ENCODE measurements at places on chromosomes 11 and 22.

- DNase-seq: no peak
These were observed 6.8 kb upstream of the POLR3H start for GRCh38 chr22:41550952-41551491.

GRCh38 chr11:100687054-100687629 lies at the start of gene ARHGAP42:
Gene ARHGAP42, plus strand, starts transcription at chr11:100687288. Its CDS starts 391 bp downstream, at chr11:100687679.
- no peak for DNase-seq

GRCh38 chr11:118497831-118498230 lies 29.4 kb upstream of the TTC36 start:
- DNase-seq: no peak

DNA sequence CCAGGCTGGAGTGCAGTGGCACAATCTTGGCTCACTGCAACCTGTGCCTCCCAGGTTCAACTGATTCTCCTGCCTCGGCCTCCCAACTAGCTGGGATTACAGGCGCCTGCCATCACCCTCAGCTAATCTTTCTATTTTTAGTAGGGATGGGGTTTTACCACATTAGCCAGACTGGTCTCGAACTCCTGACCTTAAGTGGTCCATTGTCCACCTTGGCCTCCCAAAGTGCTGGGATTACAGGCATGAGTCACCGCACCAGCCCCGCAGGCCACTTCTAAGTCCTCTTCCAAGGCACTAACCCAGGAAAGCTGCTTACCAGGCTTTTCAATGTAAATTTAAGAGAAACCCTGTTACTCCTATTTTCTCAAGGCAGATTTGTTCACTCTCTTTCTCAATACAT lies 50.4 kb downstream of the DENND5A start:
- no peak for DNase-seq

DNA sequence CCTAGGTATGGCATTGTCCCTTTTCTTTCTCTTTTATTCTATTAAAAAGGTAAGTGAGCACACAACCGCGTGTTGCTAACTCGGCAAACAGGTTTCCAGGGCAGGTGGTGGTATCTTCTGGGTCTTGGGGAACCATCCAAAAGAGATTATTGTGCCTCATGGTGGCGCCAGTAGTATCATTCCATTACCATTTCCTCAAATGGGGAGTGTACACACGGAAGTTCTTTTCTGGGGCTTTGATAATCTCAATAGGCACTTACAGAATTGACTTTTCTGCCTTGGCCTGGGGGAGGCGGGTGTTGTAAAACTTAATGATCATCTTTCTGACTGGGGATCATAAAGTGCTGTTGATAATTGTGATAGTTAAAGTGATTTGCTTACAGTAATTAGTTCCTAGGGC lies 234.1 kb downstream of the KIRREL3 start:
- no peak for DNase-seq

DNA sequence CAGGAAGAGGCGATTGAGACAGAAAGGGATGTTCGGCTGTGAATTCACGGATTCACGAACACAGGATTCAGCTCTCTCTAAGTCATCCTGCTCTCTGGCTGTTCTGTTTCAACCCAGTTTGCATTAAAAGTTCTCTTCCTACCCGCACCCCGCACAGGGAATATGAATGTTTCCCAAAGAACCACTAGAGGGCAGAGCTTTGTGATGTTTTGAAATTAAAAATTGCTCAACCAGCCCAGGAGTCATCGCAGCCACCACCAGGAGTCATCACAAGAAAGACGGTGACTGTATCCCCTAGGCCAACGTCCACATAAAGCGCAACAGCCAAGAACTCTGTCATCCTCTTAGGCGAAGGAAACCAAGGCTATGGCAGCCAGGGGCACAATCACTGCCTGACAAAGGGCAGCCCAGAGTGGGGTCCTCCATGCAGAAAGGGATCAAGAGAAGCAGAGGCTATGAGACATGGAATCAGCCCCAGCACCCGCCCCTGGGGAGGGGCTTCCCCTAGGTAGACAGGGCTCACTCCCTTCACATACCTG lies 122.4 kb downstream of the WT1 start:
- no peak for DNase-seq

DNA sequence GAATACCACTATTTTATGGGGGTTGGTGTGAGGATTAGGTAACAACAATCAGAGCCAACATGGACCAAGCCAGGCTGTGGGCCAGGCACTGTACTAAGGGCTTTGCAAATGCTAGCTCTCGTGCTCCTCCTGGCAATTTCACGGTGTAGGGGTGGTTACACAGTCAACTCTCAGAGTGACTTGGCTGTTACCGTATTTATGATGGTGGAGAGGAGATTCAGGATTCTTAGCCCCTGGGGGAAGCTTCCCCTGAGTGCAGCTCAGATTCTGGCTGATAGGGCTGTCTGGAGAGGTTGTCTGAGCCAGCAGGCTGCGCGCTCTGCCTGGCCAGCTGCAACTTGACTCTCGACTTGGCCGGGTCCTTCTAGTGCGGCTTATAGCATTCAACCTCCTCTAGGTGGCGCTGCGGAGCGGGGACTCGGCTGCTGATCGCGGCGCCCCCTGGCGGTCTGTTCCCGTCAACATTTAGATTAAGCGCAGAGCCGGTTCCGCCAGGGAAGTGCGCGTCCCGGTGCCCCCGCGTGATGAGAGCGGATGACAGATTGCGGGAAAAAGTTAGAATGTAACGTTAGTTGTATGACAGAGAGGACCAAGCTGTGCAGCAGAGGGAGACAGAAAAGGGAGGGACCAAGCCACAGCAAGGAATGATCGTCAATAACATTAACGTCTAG lies 4.5 kb upstream of the NCF4 start:
- peak; percentile 88 for DNase-seq

GRCh38 chr22:30701872-30702271 lies 7.2 kb downstream of the OSBP2 start:
- DNase-seq: no peak

- DNase-seq: no peak
These were observed 191.3 kb downstream of the KIF18A start for GRCh38 chr11:27916541-27917100.

GRCh38 chr11:97691061-97691460 lies 1301.2 kb downstream of the JRKL start:
- no peak for DNase-seq

DNA sequence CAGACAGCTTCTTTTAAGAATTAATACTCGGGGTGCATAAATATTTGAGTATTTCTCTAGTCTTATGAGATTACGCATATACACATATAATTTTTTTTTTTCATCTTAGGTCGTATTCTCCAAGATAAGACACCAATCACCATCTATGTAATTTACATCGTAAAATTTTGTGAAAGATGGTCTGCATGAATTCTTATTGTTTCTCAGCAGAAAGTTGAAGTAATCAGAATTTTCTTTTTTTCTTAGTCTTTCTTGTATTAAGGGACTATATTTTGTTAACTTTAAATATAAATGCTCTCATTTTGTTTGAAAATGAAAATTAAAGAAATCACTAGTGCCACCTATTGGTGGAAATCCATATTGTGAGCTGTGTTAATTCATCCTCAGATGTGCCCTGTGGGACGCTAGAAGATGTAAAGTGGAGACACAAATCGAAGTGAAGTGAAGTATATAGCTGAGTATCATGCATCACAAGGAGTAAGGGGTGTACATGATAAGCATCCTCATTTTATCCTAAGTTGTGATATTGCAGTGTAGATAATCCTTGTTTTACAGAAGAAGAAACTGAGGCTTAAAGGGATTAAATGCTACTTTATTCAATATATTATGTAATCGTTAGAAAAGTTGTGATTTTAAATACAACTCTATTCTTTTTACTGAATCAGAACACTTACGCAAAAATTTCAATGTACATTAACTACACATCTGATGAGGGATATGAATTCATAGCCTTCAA lies 2084.3 kb downstream of the LRRC4C start:
- DNase-seq: peak; percentile 19
